M059J (cell line): ENCODE measurements at places on chromosomes 5 and 9. TPM values are rescaled to one million over a fixed set of nuclear protein-coding genes. Genes with fewer than 3 reads are reported as not detected.
A peak's percentile ranks its signal among the peaks of the same experiment; 100 is the strongest.

DNA sequence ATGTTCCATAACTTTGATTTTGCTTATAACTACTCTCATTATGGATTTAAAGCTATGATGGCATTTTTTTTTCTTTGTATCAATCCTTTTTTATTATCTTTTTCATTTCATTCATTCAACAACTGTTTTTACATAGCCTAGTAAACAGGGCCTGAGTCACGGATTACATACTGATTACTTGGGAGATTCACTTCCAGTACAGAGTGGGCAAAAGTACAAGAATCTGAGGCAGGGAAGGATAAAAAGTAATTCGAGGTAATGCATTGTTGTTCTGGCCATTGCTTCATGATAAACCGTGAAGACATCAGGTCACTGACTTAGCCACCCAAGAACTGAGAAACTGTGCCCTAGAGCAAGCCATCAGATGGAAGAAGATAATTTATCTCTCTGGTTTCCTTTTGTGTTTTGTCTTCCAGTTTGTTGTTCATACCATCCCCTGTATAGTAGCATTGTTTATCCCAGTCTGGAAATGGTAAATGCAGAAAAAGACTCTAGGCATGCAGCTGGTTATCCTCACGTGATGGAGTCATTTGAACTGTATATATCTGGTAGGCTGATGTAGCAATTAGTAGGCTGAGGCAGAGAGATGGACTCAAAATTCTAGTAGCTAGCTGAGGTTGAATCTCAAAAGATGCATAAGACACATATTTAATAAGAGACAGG is 145.6 kb downstream of the CNTLN start:
- peak; percentile 12 for DNase-seq

DNA sequence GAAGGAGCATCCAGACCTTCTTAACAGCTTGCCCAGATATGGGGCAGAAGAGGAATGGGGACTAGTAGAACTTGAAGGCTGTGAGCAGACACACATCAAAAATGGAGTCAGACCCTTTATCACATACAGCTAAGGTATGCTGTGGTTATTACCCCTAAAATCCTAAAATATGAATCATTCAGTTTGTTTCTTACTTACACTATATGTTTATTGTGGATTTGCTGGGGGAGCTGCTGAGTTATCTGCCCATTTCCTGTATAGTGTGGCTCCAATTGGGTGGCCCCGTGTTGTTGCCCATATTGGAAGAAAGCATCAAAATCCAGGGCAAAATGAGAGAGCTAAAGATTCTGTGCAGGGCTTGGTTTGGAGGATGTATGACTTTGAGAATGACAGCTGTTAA is 56.9 kb downstream of the AP3S1 start:
- DNase-seq, result peak; percentile 60

DNA sequence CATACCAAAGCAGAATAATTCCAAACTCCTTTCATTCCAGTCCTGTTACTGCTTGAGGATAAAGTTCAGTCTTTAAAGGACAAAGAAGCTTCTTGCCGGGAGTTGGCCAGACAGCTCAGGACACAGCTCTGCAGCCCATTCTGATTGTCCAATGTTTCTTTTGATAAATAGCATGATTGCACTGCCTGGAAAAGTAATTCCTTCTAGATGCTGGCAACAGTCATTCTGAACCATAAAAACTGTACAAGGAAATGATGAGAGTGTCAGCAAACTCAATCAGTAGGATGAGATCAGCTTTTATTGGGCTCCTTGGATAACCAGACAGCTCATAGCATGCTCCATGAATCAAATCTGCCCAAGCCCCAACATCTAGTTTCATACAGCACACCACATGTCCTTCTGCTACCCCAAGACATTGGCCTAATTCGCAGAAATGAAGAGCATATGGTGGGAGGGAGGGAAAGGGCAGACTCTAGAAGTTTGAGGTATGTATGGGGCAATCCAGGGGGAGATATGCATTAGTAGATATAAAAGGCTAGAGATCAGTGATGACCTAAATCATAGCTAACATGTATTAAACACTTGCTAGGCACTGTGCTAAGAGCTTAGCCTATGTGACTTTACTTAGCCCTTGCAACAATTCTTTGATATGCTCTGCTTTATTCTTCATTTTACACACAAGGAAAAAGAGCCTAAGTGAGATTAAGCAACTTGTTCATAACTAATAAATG is 219.9 kb upstream of the NREP start:
- peak; percentile 40 for DNase-seq

DNA sequence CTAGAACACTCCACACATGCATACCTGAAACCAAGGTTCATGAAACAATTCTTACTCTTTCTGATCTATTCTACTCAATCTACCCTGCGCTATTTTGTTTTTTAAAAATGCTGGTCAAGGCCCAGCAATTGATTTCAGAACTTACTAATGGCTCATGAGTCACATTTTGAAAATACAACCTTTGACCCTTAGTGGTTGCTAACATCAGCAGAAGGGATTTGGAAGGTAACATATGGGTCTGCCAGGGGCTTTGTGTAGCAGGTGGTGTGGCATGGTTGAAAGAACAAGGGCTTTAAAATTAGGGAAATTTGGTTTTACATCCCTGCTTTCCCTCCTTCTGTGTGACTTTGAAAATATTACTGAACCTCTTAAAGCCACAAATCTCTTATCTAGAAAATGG is 101.4 kb downstream of the ATG10 start:
- peak; percentile 7 for DNase-seq

- peak; percentile 96 for DNase-seq
Measured at GRCh38 chr9:34185778-34186551, 7.1 kb downstream of the UBAP1 start.

- no peak for DNase-seq
Measured at GRCh38 chr5:111699324-111699723, 57.7 kb downstream of the NREP start.

DNA sequence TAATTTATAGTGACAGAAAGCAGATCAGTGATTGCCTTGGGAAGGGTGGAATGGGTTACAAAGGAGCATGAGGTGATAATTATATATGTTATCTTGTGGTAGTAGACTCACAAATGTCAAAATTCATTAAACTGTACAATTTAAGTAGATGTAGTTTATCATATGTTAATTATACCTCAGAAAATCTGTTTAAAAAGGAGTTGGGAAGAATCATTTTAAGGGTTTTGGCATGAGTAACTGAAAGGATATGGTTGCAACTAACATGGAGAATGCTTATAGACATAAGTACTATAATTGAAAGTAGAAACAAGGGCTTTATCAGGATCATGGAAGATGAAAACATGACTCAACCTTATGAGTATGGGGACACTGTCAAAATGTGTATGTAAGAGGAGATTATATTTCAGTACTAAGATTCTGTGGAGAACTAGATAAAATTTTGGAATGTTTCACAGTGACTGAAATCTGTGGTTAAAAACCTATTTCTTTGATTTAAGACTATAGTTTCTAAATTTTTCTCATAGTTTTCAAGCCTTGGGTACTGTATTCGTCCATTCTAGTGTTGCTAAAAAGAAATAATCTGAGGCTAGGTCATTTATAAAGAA is 73.3 kb downstream of the FCHO2 start:
- DNase-seq, result peak; percentile 4

DNA sequence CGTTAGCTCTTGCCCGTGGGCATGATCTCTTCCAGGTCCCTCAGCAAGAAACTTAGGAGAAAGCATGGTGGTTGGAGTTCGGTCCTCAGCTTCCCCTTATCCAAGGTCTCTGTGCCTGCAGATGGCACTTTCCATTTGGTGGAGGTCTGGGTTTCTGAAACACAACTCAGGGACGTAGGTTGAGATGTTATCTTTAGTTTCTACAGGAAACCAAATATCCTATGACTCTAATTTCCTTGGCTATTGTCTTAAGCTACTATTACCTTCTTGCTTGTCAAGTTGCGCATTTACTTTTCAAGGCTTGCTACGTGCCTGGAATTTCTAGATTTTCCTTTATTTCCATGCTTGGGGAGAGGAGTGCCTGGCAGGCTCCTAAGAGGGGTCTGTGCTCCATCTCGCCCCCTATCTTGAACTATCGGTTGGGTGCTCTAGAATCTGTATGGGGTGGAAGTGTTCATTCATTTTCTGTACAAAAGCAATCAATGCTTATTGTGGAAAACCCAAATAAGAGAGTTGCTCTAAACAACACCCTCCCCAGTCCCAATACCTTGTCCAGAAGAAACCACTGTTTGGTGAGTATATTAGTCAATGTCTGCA is 32.9 kb upstream of the KCNIP1 start:
- DNase-seq, result no peak

DNA sequence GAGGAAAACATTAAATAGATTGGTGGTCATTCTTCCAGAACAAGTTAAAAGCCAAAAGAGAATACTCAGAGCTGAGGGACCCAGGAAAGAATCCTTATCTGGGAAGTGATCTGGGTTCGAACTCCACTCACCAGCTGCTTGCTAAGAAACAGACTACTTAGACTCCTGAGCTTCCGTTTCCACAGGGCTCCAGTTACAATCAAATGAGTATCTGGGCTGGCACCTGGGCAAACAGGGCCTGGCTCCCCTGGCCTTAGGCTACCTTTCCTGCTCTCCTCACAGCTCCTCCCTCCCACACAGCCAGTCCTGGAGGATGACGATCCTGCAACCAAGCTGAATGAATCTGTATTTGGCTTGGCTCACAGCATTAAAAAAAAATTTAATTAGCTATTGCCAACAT is 2.5 kb downstream of the MAPK9 start:
- DNase-seq, result no peak

PKD2L2 gene
- total RNA-seq, result 0.17 TPM in 1 of 2 replicates, not detected in the other

TMEM171 gene
- 0.64 and 2.1 TPM in 2 replicates for total RNA-seq
